Fibroblast of lung (primary cell): ENCODE measurements at places on chromosomes 6 and 20. TPM values are rescaled to one million over a fixed set of nuclear protein-coding genes. Genes with fewer than 3 reads are reported as not detected.

Gene SIRPD
- not detected in 2 replicates for total RNA-seq

Gene LPIN3
- total RNA-seq: 3.1 and 5.1 TPM in 2 replicates

Gene SLA2
- not detected in 2 replicates for total RNA-seq

Gene GSTA2
- not detected in 2 replicates for total RNA-seq

Gene PSMA7
- 234 and 274 TPM in 2 replicates for total RNA-seq

Gene FILIP1
- 0.33 and 0.77 TPM in 2 replicates for total RNA-seq

Gene RIMS4
- total RNA-seq: under 0.01 TPM in 2 replicates

Gene KIF25
- 0.26 and 0.33 TPM in 2 replicates for total RNA-seq

Gene DHX35
- total RNA-seq: 11.4 and 11.8 TPM in 2 replicates

Gene GSTA3
- not detected in 2 replicates for total RNA-seq

Gene PTCRA
- not detected in 2 replicates for total RNA-seq

Gene GMPR
- 7.2 and 13.2 TPM in 2 replicates for total RNA-seq
